CD4-positive, CD25-positive, alpha-beta regulatory T cell (primary cell): ENCODE measurements at places on chromosomes 12 and 14. TPM values are rescaled to one million over a fixed set of nuclear protein-coding genes. Genes with fewer than 3 reads are reported as not detected.

DNA sequence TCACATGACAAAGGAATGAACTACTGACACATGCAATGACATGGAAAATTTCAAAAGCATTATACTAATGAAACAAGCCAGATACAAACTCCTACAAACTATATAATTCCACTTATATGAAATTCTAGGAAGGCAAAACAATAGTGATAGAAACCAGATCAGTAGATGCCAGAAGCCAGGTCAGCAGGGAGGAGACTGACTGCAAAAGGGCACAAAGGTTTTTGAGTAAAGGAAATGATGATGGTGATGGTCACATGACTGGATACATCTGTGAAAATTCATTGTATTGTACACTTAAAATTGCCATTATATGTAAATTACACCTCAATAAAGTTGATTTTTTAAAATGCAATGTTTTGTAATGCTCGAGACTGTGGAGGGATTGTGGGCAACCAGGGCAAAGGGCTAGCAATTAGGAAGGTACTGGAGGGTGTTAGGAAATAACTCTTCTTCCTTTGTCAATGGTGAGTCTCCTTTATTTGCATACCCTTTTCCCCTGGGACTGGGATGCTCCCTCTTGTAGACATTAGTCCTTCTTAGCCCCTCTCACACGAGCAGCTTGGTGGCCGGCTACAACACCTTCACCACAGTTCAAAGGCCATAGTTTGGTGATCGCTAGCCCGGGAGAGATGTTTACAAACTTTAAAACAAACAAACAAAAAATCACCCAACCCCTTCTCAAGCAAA, 6.7 kb upstream of the PRPF40B start:
- DNase-seq = no peak

GRCh38 chr12:53660041-53660440, 15.8 kb downstream of the ATP5MC2 start:
- no peak for DNase-seq

DNA sequence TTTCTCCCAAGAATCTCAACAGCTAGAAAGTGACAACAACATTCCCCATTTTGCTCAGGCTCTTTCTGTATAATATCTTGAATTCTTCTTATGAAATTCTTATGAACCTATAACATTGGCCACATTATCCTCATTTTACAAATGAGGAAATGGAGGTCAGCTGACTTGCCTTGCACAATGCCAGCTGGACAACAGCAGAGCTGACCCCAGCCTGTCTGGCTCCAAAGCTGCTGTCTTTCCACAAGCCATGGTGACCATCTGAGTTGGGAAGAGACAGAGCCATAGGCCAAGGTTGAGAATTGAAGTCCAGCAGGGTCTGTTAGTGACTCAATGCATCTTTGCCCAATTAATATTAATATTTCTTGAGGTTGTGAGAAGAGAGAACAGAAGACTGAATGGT, 87.3 kb downstream of the KSR2 start:
- no peak for DNase-seq

GRCh38 chr14:92122761-92123160, 992 bp downstream of the CPSF2 start:
- DNase-seq = no peak

DNA sequence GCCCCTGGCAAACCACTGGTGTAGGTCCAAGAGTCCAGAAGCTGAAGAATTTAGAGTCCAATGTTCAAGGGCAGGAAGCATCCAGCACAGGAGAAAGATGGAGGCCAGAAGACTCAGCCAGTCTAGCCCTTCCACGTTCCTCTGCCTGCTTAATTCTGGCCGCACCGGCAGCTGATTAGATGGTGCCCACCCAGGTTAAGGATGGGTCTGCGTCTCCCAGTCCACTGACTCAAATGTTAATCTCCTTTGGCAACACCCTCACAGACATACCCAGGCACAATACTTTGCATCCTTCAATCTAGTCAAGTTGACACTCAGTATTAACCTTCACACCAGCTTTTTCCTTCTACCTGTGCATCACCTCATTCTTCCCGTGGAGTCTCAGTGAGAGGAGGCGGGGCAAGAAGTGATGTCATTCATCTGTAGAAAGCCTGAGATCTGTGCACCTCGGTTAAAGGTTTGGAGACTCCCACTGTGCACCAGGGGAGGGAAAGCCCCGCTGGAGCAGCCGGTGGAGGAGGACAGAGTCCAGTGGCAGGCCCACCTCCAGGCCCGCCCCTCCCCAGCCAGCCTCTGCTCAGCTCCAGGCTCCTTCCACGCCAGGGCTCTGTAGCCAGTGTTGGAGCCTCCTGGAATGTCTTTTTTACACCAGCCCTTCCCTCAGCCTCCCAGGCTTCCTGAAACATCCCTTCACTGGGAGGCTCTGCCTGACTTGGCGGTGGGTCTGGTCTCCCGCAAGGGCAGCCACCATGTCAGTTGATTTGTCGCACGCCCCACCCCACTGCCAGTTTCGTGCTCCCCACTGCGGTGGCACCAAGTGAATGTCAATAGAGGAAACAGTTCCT, 80.1 kb upstream of the DYNC1H1 start:
- DNase-seq = no peak

DNA sequence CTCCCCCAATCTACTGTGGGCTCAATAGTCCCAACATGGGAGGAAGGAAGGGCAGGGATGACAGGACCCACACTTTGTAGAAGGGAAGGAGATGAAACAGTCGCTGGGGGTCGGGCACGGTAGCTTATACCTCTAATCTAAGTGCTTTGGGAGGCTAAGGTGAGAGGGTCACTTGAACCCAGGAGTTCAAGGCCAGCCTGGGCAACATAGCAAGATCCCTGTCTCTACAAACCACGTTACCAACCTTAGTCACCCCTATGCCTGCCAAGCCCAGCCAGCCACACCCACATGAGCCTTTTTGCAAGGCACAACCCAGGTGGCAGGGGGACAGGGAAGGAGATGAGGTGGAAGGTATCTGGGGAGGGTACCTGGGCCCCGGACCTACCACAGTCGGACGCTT, 31.7 kb downstream of the KDM2B start:
- no peak for DNase-seq

- no peak for DNase-seq
These were observed 10.1 kb downstream of the GOLGA3 start for GRCh38 chr12:132818562-132818961.

DNA sequence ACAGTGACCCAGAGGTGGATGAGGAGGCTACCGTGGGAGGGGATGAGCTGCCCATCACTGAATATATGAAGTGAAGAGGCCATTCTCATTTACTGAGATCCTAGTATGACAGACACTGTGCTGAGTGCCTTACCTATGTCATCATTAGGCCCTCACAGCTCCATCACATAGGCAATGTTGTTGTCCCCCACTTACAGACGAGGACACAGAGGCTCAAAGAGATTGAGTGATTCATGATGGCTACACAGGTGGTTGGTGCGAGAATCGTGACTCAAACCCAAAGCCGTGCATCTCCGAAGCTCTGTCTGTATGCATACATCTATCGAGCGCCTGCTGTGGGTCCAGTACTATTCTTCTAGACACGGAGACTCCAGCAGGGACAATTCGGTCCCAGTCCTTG, 5.9 kb upstream of the CCDC197 start:
- DNase-seq = no peak

DNA sequence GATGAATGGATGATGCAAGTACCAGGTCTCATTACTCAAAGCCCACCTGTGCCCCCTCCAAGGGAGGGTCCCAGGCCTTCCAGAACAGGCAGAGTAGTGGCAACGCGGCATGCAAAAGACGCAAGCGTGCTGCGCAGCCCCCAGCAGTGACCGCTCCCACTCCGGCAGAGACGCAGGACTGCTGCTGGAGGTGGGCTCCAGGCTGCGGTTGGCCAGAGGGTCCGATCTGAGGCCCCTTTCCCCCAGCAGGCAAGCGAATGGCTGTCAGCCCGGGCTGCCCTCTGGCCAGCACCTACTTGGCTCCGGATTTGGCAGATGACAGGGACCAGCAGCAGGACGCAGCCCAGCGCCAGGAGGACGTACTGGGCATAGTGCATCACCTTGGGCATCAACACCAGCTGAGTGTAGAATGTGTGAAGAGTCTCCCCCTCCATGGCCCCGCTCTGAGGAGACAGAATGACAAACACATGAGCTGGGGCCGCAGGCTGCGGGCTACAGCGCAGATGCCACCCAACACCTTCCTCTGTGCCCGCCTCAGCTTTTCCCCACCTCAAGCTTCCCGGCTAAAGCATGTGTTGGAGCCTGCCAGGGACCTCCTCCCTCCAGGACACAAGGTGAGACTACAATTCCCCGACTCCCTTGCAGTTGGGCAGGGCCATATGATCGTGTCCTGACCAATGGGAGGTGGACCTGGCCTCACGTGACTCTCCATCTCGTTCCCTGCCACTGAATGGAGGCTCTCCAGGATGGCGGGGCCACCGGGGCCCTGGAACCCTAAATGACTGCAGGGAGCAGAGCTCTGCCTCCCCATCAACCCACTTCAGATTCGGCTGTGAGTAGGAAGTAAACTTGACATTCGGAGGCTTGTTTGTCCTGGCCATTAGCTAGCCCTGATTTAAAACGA, 77.4 kb downstream of the SCARB1 start:
- DNase-seq = no peak

DNA sequence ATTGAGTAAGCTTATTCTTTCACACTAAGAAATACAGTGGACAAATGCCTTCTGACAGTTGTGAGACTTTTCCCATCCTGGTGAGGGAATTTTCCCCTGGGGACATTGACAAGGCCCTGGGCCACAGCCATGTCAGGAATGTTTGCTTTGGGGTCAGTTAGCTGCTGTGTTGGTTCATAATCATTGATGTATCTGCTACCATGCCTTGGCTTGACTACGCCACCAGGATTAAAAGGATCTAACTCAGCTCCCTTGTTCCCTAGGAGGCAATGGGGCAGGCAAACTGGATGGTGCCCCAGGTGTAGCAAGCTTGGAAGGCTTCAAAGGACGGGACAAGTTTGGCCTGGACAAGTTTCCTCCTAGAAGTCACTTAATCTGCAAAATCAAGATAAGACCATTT, 3.1 kb upstream of the CCDC88C start:
- DNase-seq = no peak

DNA sequence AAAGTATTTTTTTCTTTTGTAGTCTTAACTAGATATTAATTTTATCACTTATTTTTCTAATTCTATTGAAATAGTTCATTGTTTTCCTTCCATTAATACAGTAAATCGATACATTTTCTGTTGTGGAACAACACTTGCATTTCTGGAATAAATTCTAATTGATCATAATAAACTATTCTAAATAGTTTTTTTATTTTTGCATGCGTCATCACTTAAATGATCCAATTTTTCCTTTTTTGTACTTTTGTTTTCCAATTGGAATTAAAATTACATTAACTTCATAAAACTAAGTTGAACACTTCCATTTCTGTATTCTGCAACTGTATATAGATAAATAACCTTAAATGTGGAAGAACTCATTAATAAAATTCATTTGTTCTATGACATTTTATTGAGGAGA, 202.5 kb downstream of the KCNC2 start:
- no peak for DNase-seq

DNA sequence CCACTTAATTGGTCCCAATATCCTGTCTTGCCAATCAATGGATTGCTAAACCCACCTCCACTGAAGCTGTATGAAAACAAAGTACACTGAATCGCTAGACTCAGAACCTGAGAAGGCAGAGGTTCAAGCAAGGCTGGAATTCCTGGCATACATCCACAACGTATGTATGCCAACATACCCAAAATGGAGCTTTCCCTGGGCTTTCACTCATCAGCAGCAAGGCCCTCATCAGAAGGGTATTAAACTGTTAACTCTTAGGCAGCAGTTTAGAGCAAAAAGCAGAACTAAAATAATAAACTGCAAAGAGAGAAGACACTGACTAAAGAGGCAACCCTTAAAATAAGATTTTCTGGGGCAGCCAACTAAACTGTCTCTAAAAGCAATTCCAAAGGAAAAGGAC, 13.6 kb downstream of the MED13L start:
- DNase-seq = no peak

The SCN8A gene
- total RNA-seq = 1.1 TPM

The PTPN21 gene
- not detected for total RNA-seq

The SLC6A15 gene
- not detected for total RNA-seq

The SPATS2 gene
- 5.5 TPM for total RNA-seq

The PIWIL1 gene
- not detected for total RNA-seq

The CLEC7A gene
- 0.76 TPM for total RNA-seq

The ANHX gene
- not detected for total RNA-seq

The LRP1-AS gene
- total RNA-seq = not detected

The IQSEC3 gene
- 0.05 TPM for total RNA-seq
